Activated T-helper 1 cell treated with anti-CD3 and anti-CD28 coated beads, Interleukin-2, amount 50 U/mL, for 16 hours (primary cell): ENCODE measurements at places on chromosomes 16 and 17.

DNA sequence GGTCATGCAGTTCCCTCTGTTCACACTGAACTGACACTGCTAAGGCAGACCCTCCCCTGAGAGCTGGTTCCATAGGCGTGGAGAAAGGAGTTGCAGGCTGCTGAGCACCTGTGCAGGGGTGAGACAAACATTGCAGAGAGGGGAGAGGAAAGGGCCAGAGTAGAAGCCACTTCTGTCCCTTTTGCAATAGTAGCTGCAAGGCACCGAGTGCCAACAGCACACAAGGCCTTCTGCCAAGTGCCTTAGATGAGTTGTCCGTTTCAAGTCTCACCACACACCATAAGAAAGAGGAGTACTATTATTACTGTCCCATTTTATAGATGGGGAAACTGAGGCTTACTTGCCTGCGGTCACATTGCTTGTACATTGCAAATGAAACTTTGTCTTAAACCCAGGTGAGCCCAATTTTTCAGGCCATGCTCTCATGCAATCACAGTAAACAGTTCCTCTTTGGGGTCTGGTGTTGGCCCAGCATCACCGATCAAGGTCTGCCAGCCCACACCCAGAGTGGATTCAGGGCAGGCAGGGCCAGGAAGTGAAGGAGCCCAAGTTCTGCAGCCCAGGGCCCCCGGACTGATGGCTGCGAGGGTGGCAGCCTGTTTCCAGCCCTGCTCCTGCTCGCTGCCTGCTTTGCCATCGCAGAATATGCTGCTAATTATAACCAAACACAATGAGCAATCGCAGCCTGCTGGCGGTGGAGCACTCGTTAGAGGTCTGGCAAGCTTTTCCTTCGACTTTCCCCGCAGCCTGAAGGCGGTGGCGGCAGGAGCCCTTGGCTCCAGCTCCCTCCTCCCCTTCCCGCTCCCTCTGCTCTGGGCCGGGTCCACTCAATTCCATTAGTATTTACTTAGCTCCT lies 36.8 kb upstream of the DYNLL2 start:
- no peak for DNase-seq

- no peak for DNase-seq
Observed at GRCh38 chr16:49496656-49497055, 123.1 kb downstream of the C16orf78 start.

- DNase-seq = no peak
Observed at GRCh38 chr17:49746791-49747490, 17.0 kb downstream of the FAM117A start.

DNA sequence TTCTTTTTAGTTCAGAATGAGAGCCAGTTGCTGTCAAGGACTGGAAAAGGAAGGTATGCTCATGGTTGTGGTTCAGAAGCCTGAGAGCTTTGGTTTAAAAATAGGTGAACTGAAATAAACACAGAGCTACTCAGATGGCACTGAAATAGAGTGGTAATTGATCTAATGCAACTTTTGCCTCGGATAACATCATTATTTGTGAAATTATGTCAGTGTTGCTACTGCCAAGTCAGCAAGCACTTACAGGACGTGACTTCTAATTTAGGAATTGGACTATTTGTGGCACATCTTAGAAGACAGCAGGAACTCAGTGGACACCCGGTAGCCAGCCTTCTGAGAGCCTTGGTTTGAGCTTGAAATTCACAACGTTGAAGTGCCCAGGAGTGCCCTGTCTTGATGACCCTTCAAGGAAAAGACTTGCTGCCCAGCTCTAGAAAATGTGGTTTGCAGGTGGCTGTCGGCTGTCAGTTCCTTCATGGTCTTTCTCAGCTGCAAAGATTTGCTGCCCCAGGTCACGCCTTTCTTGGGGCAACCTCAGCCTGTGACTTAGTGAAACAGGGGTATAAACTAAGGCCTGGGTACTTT lies 42.0 kb upstream of the XYLT1 start:
- no peak for DNase-seq

DNA sequence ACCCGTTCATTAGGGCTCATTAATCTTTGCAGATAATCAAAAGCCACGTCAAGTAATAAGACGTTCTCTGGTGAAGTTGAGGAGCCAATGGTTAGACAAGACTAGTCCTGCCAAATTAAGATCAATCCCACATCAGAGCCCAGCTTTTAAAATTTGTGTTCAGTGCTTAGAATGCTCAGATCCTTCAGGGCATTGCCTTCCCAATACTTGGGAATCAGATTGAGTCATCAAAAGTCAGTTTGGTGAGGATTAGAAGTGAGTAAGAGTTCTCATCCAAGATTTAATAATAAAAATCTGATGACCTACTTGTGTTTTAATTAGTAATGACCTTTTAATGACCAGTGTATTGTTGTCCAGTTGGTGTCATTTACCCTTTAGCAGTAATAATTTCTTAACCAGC lies 19.8 kb downstream of the MAP2K4 start:
- DNase-seq = no peak

GRCh38 chr16:4375717-4376116 lies 4.1 kb downstream of the VASN start:
- DNase-seq = no peak

- no peak for DNase-seq
Observed at GRCh38 chr16:23174622-23175021, 7.9 kb upstream of the SCNN1G start.

GRCh38 chr16:23862556-23862955 lies 26.8 kb downstream of the PRKCB start:
- no peak for DNase-seq

DNA sequence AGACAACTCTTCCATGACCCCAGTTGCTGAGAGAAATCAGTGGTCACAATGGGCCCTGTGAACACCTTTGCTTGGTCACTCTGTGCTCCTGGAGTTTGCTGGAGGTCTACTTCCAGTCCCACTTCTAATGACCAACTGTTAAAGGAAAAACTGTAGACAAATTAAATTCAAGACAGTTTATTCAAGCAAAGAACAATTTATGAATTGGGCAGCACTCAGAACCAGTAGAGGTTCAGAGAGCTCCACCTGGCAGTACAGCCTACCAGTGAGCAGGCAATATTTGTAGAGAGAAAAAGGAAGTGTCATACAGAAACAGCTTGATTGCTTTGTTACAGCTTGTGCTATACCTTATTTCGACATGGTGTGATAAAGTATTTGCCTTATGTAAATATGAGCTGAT lies 116.5 kb downstream of the HS3ST3B1 start:
- DNase-seq = no peak

DNA sequence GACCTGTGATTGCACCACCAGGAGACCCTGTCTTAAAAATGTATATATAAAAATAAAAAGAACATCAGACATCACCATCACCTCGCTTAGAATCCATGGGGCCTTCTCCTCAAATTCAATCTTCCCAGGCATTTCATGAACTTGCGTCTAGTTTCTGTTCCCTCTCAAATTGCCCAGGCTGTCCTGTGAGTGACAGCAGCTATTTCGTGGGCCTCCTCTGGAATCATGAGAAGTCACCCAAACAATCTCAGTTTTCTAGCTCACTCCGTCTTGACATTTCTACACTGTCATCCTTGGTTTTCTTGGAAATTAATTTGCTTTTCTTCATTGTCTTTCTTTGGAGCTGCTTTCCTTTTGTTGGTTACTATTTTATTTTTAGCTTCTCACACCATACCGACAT lies 7.3 kb downstream of the SLC52A1 start:
- no peak for DNase-seq
